ENCODE measurements at places on chromosomes 3 and 15.
A peak's percentile ranks its signal among the peaks of the same experiment; 100 is the strongest.

- peak; percentile 63 for DNase-seq
Measured at GRCh38 chr15:62362608-62363007, 197.5 kb upstream of the C2CD4B start.

- no peak for DNase-seq
Measured at GRCh38 chr15:94259121-94259751, 27.9 kb downstream of the MCTP2 start.

GRCh38 chr3:61015408-61015807 is 235.8 kb downstream of the FHIT start:
- peak; percentile 3 for DNase-seq

DNA sequence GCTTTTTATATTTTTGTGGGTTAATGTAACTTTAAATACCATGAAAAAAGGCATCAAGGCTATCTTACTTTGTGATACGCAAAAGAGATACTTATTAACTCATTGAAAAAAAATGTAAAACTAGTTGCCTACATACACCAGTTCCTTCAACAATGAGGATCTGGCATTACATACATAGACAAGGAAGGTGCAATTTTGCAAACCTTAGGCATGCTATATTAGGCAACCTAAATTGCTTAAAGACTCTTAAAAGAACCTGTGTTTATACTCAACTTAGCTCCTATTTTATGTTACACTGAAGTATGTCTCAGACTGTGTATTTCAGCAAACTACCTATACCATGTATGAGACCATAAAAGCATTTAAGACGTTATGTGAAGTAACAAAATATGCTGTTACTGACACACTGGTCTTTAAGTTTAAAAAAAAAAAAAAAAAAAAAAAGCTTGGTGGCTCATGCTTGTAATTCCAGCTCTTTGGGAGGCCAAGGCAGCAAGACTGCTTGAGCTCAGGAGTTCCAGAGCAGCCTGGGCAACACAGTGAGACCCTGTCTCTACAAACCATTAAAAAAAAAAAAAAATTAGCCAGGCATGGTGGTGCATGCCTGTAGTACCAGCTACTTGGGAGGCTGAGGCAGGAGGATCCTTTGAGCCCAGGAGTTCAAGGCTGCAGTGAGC is 9.1 kb downstream of the TASOR start:
- DNase-seq, result peak; percentile 16

- DNase-seq, result no peak
Measured at GRCh38 chr3:14234251-14235002, 55.8 kb downstream of the LSM3 start.

DNA sequence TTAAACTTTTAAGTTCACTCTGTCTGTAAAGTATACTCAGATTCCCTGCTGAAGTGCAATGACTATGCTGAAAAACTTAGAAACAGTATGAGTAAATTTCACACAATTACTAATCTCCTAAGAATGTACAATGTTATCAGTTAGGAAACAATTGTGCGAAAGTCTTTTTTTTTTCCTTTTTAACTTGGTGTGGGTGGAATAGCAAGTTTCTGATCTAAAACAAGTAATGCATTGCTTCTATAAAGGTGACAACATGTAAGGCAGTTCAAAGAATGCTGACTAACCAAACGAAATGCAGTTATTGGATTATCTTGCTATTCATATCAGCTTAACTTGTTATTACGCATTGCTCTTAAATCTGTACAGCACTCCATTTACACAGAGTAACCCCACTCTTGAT is 19.3 kb upstream of the SLC12A8 start:
- peak; percentile 81 for DNase-seq

DNA sequence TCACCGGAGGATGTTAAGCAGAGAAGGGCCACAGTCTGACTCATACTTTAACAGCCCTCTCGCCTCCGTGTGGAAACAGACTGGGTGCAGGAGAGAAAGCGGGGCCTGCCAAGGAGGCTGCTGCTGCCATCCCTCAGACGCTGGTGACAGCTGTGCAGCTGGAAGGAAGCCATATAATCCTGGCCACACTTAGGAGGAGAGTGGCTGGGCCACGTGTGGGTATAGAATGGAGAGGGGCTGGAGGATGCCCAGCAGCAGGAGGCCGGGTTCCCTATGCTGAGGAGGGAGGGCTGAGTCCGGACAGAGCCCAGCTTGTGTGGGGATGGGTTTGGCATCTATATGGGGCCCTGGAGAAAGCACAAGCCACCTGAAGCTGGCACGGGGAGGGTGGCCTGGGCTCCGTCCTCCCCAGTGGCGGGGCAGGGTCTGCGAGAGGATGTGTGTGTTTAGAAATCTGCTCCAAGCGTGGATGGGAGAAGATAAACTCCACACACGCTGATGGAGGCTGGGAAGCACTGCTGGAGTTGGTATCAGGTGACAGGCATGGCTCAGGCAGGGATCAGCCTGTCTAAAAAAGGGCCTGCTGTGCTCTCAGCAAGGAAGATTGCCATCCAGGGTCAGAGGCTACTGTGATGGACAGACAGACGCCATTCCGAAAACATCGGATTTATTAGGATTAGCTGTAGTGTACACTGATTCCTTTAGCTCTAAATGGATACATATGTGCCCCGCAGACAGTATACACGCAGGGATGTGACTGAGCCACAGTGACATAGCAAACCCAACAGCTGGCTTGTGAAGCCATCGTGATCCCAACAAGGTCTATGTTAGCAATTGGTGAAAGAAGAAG is 15.9 kb downstream of the ABTB1 start:
- DNase-seq, result peak; percentile 64

GRCh38 chr3:177932346-177932745 is 603.9 kb upstream of the KCNMB2 start:
- no peak for DNase-seq

DNA sequence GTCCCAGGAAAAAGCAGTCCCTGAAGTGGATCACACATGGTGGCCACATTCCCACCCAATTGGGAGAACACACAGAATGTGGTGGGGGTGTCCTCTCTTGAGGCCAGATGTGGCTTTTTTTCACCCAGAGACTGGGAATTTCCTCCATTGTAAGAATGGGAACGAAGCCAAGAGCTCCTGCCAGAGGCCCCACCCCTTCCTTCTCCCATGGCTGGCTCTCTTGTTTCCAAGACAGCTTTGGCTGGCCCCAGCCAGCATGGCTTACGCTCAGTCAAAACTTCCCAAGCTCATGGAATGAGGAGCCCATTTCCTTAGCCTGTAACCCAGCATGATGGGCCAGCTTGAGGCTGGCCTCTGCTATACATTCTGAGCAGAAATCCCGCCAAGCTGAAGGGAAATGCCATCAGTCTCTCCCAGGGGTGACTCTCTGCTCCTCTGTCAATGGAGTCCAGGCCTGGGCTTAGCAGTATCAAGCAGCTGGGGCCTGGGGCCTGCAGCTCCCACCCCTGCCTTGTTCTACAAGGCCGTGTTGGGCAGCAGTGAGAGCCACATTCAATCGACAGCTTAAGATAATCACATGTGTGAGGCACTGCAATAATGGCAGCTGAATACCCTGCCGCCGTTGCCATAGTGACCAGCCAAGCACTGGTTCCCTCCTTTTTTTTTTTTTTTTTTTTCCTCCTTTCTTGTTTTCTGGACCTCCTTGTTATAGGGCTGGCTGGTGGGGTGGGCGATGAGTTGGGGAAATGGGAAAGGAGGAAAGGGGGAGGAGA is 142.4 kb downstream of the EPHB1 start:
- peak; percentile 6 for DNase-seq

DNA sequence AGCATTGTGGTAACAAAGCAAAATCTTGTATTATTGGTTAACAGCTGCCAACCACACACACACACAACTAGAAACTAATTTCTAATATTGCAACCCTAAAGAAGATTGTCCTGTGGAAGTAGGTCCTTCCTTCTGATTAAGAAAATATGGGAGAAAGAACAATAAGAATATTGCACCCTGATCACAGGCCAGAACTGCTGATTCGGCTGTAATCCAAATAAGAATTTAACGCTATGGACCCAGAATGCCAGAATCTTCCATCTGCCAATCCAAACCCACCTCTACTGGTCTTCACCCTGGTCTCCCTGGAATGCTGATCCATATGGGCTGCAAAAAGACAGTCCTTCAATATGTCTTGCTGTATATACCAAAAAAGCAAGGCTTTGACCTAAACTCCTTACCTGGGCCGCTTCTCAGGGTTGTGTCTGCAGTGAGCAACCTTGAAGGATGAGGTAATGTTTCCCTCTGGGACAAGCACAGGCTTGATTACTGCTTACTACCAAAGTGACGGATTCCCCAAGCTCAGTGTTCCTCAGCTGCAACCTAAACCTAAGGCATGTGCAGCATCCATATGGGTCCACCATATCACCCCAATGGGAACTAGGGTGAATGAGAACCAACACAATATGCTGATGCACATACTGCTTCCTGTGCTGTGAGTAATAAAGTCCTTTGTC is 8.0 kb downstream of the CCDC14 start:
- no peak for DNase-seq

GRCh38 chr15:39745415-39745814 is 37.2 kb downstream of the FSIP1 start:
- no peak for DNase-seq

DNA sequence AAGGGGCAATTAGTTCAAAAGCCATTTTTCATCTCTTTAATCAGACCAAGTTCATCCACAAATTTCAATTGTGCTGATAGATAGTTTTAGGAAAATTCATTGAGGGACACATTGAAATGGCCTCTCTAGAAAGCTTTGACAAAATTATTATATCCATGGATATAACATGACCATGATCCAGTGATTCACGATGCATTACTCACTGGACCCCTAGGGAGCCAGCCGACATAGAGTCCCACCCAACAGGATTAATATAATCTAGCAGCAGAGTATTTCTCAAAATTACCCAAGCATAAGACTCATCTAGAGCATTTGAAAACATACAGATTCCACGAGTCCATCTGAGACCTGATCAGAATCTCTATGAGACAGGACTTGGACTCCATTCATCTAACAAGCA is 100.3 kb downstream of the FRMD5 start:
- DNase-seq, result no peak

GRCh38 chr3:153320585-153321128 is 158.6 kb downstream of the RAP2B start:
- no peak for DNase-seq

DNA sequence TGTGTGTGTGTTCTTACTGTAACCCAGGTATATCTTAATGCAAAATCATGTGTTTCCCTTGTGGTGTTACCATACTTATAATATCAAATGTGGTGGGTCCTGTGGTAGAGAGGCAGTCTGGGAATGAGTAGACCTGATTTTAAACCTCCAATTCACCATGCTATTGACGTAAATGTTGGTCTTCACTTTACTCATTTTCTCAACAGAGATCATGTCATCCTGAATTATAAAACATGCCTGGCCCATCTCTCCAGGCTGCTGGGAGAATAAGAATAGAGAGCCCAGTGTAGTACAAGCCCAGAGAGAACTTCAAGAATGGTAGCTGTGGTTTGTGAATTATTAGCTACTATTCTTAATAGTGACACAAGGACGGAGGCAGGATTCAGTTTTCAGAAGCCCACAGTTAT is 88.1 kb downstream of the MBNL1 start:
- DNase-seq, result no peak

GRCh38 chr3:104281713-104282112 is 1085.0 kb upstream of the ALCAM start:
- no peak for DNase-seq

- DNase-seq, result peak; percentile 99
Measured at GRCh38 chr3:27431116-27431515, 53.1 kb downstream of the SLC4A7 start.

- DNase-seq, result no peak
Measured at GRCh38 chr3:189570916-189571315, 60.3 kb upstream of the TP63 start.

- no peak for DNase-seq
Measured at GRCh38 chr15:100740138-100740537, 137.7 kb downstream of the ASB7 start.

- no peak for DNase-seq
Measured at GRCh38 chr3:116186049-116186448, 259.2 kb downstream of the LSAMP start.

- DNase-seq, result peak; percentile 11
Measured at GRCh38 chr15:52295421-52296001, at the start of gene MYO5C. TSS of gene MYO5C (minus strand) at chr15:52295804. CDS start at chr15:52295636, 168 bp downstream.

DNA sequence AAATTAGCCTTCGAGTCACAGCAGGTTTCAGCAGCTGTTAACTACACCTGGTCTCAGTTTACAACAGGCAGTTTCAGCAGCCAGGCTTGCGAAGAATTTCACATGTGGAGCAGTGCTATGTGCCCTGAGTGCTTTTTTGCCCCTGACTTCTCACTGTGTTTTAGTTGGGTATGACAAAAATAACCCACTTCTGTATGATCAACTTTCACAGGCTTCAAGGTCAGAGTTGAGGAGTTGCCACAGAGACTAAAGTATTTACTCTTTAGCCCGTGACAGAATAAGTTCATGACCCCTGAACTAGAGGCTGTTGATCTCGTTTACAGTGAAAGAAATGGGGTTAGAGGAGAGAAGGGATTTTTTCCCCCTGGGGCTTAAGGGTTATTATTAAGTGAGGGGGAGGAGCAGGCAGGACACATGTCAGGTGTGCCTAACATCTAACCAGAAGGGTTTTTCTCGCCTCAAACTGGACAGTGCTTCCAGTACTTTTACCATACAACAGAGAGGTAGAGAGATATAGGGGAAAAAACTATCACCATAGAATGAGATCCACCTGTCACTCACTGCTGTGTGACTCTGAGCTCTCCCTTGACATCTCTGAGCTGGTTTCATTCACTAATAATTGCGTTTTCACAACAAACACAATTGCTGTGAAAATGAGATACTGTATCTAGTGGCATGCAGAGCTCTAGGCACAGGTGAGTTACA is 14.0 kb upstream of the TOPBP1 start:
- no peak for DNase-seq

- no peak for DNase-seq
Measured at GRCh38 chr15:90497376-90497775, 32.3 kb upstream of the CRTC3 start.

DNA sequence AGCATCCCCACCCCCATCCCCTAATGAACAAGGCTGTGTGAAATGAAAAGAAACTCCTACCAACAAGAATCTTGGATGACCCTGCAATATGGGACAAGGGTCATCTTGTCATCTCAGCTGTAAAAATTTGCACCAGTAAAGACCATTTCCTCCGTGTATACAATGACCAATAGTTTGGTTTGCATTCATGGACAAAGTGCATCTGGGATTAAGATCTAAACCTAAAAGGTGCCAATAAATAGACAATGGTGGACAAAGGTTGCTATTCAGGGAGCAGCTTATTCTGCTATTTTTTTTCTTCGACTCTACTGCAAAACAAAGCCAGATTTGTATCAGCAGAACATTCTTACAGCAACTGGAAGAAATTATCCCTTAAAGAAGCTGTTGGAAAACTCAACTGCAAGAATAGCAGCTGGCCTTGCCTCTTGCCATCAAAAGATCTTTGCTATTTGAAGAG is 8.0 kb downstream of the MGLL start:
- no peak for DNase-seq

- no peak for DNase-seq
Measured at GRCh38 chr3:42339321-42339720, 71.1 kb downstream of the LYZL4 start.
